AG20443 (cell line): ENCODE measurements at places on chromosomes 7 and 10.

DNA sequence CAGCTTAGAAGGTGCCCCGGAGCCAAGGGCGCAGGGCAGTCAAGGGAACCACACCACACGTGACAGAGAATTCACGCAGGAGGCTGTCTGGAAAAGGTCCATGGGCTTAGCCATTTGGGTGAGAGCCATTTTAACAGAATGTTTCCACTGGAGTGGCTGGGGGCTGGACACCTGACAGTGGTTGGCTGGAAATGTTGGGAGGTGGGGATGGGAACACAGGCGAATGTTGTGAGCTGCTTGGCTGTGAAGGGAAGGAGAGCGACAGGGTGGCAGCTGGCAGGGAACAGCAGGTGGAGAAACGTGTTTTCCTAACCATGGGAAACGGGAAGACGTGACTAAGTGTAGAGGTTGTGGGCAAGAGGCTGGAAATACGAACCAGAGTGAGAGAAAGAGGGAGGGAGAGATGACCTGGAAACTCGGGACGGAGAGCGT lies 100.5 kb upstream of the ZNF32 start:
- DNase-seq, result no peak

GRCh38 chr10:7199152-7199760 lies 211.6 kb downstream of the SFMBT2 start:
- DNase-seq, result no peak

DNA sequence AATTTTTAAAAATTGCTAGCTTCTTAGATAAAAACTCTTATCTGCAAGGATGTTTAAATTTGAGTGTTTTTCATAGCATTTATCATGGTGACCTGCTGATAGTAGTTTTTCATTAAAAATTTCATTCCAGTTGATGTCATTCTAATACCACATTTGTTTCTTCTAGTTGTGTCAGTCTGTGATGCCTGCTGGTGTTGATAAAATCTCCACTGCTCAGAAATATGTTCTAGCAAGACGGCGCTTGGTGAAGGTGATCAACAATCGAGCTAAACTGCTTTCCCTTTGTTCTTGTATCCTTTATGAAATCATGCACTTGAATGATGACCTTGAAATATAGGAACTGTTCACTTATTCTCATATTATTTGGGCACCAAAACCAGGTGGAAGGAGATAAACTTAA lies 17.6 kb upstream of the STMP1 start:
- DNase-seq, result no peak

GRCh38 chr10:57657164-57657765 lies 610.4 kb downstream of the IPMK start:
- DNase-seq, result peak; percentile 52

- DNase-seq, result peak; percentile 85
Observed at GRCh38 chr10:18737841-18738240, 78.6 kb downstream of the ARL5B start.

DNA sequence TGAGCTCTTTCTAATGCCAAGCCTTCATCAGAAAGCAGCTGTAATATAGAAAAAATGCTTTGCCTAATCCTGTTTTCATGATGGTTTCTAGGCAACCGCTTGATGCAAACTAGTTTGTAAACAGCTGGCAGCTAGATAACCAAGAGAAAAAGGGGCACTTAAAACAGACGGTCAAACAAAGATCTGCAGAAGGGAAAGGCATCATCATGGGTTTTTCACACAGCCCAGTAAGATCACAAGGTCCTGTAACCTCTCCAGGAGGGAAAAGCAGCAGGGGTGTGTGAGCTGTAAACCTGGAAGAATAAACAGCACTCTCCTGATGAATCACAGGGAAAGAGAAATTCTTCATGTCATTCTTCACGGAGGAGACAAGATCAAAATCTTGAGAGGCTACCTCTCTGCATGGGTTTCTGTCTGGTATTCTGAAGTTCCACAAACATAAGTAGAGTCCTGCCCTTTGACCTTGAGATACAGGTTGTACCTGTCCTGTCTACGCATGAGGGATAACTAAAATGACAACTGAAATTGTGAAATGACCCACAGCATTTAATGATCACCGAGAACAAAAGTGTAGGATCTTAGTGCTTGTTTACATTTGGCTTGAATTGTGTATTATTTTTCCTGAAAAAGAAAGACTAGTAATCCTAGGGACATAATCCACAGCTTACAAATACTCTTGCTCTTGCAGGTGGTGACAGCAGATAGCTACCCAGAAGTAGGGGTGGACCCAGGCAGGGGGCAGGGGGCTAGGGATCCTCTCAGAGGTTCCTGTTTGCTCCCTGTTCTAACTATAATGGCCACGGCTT lies 48.0 kb downstream of the CREB3L2 start:
- peak; percentile 59 for DNase-seq

- no peak for DNase-seq
Observed at GRCh38 chr7:45057878-45058277, 30.9 kb downstream of the NACAD start.

DNA sequence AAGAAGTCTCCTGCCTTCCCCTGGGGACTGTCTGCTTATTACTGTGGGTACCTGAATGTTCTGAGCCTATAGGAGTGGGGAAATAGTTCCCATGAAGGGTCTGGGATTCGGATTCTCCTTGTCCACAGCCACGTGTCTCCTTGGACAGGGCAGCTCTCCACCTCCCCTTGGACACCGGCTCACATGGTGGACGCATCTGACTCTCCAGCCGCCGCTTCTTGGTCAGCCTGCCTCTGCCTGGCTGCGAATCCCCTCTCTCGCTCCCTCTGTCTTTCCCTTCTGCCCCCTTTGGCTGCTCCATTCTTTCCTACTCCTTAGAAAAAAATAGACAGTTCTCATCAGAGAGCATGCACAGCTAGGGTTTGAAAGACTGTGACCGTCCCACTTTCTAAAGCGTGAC lies 46.9 kb downstream of the JAKMIP3 start:
- DNase-seq, result no peak
